Lower lobe of right lung (tissue), 2 donors: ENCODE measurements at places on chromosomes 16 and 17. TPM values are rescaled to one million over a fixed set of nuclear protein-coding genes. Genes with fewer than 3 reads are reported as not detected.

DNA sequence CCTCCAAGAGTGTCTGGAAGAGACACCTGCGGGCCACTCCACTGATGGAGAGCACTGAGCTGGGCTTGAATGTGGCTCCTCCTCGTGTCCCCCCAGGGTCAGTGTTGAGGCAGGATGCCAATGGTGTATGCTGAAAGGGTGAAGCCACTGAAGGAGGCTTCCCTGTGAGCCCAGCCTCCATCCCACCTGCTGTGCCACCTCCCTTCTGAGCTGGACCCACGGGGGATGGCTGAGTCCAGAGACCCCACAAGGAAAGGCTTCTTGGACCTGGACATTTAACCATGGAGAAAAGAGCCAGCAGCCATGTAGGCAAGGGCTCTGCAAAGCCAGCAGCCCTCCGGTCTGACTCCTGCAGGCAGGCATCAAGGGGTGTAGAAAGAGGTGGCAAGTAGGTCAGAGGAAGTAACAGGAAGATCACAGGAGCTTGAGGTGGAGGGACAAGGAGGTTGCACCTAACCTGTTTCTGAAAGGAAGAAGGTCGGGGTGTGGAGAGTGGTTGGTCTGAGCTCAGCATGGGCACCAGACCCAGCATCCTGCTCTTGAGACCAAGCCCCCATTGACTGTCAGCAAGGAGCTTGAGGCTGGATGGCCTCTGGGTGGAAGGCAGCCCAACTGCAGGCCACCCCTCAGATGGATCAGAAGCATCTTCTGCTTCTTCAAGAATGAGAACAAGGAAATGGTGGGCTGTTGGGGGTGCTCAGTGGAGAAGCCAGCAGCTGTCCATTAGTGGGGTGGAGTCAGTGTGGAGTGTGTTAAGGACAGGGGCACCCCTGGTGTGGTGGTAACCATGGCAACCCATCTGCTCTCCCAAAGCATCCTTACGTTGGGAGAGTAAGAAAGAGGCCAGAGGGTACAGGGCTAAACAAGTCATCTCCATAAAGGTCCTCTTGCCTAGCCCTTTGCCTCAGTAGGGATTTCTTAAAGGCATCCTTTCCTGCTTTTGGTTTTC lies 80.7 kb downstream of the PLD6 start:
- peak; percentile 21 for DNase-seq

MYADML2 gene
- not detected for total RNA-seq

GRCh38 chr16:89581861-89582563 lies 6.5 kb downstream of the CPNE7 start:
- DNase-seq, result no peak

DNA sequence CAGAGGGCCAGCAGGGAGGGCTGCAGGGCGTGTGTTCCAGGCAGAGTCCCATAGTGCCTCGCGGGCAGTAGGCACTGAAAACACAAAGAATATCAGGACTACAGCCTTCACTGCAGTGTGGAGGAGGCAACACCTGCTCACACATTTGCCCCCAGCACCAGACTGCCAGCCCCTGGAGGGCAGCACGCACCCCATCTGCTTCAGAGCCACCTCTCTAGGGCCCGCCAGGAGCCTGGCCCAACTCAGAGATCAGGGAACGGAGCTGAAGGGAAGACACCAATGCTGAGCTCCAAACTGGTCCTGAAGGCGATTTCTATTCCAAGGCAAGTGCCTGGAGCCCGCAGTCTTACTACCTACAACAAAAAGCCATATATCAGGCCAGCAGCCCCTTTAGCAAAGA lies 130.3 kb downstream of the ZNF423 start:
- no peak for DNase-seq

GRCh38 chr17:27525836-27526603 lies 69.8 kb downstream of the KSR1 start:
- DNase-seq, result no peak

DNA sequence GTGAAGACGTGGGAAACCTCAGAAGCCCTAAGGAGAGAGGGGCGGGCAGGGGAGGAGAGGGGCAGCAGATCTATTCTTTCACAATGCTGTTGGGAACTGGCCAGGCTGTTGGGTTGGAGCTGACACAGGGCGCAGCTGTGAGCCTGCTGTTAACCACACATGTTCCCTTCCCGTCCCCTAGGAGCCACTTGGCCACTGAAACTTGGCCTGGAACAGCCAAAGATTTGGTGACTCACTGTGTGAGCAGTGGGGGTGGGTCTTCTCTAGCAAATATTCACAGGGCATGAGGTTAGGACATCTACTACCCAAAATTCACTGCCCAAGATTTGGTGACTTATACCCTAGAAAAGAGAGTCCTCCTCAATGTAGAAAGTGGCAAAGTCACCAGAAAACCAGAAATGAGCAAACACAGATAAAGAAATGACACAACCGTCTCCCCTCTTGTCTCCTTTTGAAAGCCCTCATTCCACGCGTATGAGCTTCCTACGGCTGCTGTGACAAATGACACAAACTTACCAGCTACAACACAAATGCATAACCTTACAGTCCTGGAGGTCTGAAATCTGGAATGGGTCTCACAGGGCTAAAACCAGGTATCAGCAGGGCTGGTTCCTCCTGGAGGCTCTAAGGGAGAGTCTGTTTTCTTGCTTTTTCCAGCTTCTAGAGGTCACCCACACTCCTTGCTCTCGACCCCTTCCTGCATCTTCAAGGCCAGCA lies 6.3 kb downstream of the TBC1D16 start:
- DNase-seq, result peak; percentile 79

ALOX15 gene
- 6.1 TPM for total RNA-seq

GRCh38 chr16:24318680-24319079 lies 62.5 kb downstream of the CACNG3 start:
- no peak for DNase-seq

GRCh38 chr17:29526322-29526721 lies 40.5 kb downstream of the ABHD15 start:
- DNase-seq, result no peak
